ENCODE measurements at places on chromosomes 12 and 14.

- DNase-seq: no peak
These were observed 1.3 kb downstream of the UNG start for GRCh38 chr12:109098651-109099050.

DNA sequence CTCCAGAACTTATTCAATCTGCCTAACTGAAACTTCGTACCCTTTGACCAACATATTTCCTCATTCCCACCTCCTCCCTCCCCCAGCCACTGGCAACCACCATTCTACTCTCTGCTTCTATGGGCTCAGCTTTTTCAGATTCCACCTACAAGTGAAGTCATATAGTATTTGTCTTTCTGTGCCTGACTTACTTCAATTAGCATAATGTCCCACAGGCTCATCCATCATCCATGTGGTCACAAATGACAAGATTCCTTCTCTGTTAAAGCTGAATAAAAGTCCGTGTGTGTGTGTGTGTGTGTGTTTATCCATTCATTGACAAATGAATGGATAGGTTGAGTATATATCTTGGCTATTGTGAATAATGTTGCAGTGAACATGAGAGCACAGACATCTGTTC, 1.3 kb upstream of the C14orf39 start:
- no peak for DNase-seq

DNA sequence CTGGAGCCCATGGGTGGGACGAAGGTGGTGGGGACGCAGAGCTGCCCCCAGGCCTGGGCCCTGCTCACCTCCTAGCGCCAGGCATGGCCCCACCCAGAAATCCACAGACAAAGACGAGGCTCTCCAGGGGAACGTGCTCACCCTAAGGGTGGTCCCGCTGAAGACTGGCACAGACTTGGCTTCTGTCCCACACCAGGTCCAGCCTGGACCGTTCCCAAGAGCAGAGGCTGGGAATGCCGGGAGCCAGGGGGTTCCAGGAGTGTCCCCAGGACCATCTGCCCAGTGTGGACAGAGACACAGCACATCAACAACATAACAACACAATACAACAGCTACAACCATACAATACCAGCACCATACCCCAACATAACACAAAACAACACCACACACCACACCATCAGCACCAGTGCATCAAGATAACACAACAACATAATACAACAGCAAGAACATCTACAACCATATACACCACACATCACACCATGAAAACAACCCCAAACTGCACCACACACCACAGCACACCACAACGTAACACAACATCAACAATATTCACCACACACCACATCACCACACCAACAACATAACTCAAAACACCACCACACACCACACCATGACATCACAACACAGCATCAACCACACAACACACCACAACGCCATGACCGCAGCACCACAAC, 329.6 kb downstream of the ADGRD1 start:
- no peak for DNase-seq

- DNase-seq: no peak
These were observed 58.5 kb downstream of the IQSEC3 start for GRCh38 chr12:125075-125474.

DNA sequence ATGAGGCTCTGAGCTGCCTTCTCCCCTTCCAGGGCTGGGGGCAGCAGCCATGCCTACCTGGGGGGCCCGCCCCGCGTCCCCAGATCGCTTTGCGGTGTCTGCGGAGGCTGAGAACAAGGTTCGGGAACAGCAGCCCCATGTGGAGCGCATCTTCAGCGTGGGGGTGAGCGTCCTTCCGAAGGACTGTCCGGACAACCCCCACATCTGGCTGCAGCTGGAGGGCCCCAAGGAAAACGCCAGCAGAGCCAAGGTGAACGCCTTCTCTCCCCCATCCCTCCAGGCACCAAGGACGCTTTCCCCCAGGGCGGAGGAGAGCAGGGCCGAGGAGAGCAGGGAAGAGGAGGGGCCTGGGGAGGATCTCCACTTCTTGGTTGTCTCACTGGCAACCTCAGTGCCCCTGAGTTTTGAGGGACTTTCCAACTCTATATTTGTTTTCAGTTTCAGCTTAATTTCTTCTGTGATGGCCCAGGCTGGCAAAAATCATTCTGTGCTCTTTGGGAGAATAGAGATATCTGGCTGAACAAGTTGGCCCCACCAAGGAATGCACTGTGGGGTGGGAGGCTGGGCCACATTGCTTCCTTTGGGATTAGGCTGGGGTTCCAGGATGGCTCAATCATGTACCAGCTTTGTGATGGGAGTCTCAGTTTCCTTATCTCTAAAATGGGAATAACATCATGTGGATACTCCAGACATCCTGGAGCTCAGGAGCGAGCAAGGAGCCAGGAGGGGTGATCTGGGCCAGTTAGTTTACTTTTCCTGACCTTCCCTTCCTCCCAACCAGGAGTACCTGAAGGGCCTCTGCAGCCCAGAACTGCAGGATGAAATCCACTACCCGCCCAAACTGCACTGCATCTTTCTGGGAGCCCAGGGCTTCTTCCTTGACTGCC, 1.2 kb downstream of the KHNYN start:
- DNase-seq: no peak

DNA sequence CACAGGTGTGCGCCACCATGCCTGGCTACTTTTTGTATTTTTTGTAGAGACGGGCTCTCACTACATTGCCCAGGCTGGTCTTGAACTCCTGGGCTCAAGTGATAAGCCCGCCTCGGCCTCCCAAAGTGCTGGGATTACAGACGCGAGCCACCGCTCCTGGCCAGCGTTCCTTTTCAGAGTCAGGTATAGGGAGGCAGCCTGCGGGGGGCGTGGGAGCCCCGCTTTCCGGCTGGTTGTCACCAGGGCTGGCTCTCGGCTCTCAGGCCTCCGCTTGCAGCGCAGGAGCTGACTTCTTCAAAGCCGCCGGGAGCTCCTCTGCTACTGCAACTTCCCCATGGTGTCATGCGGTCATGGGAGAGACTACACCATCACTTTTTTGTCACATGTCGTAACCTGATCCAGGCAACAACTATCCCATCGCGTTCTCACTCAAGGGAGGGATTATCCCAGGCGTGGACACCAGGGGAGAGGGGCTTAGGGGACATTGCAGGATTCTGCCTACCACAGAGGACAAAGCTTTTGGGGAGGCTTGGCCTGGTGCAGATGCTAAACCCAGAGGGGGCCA, 129.4 kb downstream of the SCARB1 start:
- DNase-seq: no peak

GRCh38 chr12:125187148-125187745, 122.0 kb downstream of the AACS start:
- no peak for DNase-seq

GRCh38 chr12:8549381-8549780, 8.7 kb upstream of the CLEC4E start:
- no peak for DNase-seq

DNA sequence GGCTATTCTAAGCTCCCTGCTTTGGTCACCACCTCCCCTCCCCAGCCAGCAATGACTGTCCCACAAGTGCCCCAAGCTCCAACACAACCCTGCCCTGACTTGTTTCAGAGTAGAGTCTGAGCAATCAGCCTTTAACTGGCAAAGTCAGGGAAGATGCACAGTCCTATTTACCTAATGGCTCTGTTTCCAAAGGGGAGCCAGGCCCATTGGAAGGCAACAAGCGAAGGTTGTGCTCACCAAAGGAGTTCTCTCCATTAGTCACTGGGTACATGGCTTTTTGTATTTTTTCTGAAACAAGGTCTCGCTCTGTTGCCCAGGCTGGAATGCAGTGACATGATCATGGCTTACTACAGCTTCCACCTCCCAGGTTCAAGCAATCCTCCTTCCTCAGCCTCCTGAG, 267.1 kb upstream of the CRY1 start:
- no peak for DNase-seq

DNA sequence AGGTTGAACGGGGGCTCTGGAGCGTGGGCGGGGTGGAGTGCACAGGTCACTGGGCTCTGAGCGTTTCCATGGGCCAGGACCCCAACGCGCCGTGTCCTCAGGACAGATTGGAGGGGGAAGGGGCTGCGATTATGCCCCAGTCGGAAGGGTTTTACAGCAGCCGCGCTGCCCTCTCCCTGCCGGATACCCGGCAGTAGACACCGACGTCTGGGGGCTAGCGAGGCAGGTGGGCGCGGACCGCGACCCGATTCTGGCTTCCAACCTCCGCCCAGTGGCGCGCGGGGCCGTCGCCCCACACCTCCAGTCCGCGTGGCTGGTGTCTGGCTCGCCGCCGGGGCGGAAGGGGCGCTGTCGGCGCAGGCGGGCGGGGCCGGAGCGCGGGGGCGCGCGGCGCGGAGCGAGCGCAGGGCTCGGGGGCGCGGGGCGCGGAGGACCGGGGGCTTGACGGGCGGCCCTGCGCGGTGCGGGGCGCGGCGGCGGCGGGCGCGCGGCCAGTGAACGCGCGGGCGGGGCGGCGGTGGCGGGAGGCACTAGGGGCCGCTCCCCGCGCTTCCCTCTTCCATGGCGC, 2.4 kb upstream of the KIF26A start:
- DNase-seq: no peak

- no peak for DNase-seq
These were observed 84.7 kb upstream of the SOX5 start for GRCh38 chr12:24034160-24034559.

DNA sequence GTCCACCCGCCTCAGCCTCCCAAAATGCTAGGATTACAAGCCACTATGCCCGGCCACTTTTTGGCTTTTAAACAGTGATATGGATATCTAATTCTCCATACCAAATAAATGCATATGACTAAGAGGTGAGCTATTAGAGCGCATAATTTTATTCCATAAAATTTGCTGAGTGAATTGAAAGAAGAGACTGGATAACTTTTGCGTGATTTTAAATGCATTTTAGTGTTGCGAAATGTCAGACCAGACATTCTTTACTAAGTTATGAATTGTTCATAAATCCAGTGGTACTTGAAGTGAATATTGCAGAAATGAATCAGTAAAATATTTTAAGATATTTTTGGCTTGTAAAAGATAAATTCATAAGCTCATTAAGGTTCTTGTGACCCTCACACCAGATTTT, 50.9 kb upstream of the DIP2B start:
- DNase-seq: no peak

GRCh38 chr12:54016478-54016964, 7.7 kb downstream of the HOXC8 start:
- DNase-seq: no peak

DNA sequence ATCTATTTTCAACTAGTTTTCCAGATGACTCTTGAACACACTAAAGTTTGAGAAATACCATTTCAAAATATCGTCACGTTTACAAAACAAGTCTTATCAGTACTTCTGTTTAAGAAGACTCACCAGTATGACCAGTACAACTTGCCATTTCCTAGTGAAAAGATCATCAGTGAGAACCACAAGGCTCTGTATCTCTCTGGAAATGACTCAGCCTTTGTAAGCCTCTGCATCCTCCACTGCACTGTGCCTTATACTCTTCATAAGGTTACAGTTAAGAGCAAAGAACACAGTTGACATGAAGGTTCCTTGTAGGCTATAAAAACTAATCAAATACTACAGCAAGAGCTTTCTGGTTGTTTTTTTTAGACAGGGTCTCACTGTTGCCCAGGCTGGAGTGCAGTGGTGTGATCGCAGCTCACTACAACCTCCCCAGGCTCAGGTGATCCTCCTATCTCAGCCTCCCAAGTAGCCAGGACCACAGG, 5.7 kb upstream of the VTI1B start:
- DNase-seq: peak; percentile 84

GRCh38 chr12:46443594-46444263, 71.2 kb upstream of the SLC38A2 start:
- DNase-seq: no peak

GRCh38 chr12:89679631-89680030, 29.0 kb downstream of the ATP2B1 start:
- no peak for DNase-seq

GRCh38 chr12:57133013-57133569, 4.8 kb downstream of the LRP1 start:
- DNase-seq: no peak

DNA sequence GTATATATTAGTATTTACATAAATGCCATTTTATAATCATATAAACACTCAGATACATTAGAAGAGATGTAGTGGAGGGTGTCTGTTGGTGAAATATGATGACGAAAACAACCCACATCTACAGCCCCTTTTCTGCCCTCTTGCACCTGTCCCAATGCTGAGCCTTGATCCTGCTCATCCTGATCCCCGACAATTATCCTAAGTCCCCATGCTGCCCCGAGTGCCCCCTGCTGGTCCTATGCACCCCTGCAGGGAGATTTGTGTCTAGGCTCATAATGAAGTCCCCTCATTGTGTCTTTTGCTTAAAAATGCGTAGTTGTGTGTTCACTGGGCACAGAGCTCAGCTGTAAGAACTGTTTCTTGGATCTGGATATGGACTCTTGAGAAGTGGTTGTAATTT, 554.5 kb downstream of the TMEM121 start:
- no peak for DNase-seq

GRCh38 chr12:68007033-68007432, 17.8 kb downstream of the IFNG-AS1 start:
- no peak for DNase-seq

DNA sequence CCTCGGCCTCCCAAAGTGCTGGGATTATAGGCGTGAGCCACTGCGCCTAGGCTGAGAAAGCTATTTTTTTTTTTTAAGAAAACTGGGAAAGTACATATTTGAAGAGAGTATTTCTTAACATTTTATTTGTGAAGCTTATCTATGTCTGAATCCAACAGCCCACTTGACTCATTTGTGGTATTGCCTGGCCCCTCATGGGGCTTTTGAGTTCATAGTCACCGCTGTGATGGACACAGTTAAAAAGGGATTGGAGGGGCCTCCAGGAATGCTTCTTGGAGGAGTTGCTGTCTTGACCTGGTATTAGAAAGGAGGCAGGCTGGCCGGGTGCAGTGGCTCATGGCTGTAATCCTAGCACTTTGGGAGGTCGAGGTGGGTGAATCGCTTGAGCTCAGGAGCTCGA, 26.5 kb downstream of the BCL7A start:
- DNase-seq: no peak

- no peak for DNase-seq
These were observed 19.7 kb upstream of the GPR132 start for GRCh38 chr14:105084741-105085571.

- no peak for DNase-seq
These were observed 1.4 kb downstream of the LBHD2 start for GRCh38 chr14:103085106-103086091.

DNA sequence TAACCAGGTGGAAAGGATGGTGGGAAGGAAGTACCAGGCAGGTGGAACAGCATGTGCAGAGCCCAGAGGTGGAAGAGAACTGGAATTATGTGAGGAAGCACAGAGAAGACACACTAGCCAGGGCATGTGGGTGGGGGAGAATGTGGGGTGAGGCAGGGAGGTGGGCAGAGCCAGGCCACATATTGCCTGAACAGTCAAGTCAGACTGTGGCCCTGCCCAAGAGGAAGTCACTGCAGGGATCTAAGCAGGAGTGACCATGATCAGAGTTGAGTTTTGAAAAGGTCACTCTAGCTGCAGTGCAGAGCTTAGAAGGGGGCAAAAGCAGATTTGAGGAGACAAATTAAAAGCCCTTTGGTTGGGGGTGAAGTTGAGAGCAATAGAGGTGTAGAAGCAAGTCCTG, 114.0 kb upstream of the SLC38A2 start:
- no peak for DNase-seq

GRCh38 chr12:32457251-32458025, 58.1 kb downstream of the FGD4 start:
- no peak for DNase-seq
